ENCODE measurements at places on chromosomes 4 and X.

- DNase-seq: no peak
Measured at GRCh38 chrX:16278927-16279326, 111.6 kb downstream of the MAGEB17 start.

- DNase-seq: peak; percentile 8
Measured at GRCh38 chr4:157204634-157205244, 15.8 kb upstream of the GRIA2 start.

DNA sequence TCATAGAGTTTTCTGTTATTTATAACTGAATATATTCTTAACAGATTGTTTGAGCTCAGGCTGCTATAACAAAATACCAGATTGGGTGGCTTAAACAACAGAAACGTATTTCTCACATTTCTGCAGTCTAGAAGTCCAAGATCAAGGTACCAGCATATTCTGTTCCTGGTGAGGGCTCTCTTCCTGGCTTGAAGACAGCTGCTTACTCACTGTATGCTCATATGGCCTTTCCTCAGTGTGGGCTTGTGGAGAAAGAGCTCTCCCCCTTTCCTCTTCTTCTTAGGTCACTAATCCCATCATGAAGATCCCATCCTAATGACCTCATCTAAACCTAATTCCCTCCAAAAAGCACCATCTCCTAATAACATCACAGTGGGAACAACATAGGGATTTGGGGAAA is 117.8 kb downstream of the RASGEF1B start:
- DNase-seq: no peak

GRCh38 chr4:7843831-7844593 is 95.6 kb downstream of the AFAP1 start:
- DNase-seq: peak; percentile 27

- no peak for DNase-seq
Measured at GRCh38 chr4:153111426-153112040, 92.7 kb upstream of the TRIM2 start.

DNA sequence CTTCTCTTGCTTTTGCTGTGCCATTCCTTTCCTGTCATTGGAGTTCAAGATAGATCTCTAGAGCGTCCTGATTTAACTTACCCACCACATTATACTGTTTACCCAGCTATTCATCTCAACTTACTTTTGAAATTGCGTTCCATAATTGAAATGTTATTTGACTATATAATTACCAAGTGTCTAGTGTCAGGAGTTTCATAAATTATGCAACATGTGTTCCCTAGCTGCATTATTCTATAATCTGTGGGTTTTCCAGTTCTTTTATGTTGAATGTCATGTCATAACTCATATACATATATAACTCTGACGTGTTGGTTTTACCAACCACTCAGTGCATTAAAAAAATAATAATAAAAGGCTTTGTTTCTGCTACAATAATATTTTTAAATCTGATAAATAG is 285.9 kb upstream of the ARSJ start:
- no peak for DNase-seq

GRCh38 chr4:90727938-90728337 is 600.7 kb downstream of the CCSER1 start:
- no peak for DNase-seq

GRCh38 chr4:2047031-2047660 is 12.0 kb upstream of the NAT8L start:
- DNase-seq: no peak

DNA sequence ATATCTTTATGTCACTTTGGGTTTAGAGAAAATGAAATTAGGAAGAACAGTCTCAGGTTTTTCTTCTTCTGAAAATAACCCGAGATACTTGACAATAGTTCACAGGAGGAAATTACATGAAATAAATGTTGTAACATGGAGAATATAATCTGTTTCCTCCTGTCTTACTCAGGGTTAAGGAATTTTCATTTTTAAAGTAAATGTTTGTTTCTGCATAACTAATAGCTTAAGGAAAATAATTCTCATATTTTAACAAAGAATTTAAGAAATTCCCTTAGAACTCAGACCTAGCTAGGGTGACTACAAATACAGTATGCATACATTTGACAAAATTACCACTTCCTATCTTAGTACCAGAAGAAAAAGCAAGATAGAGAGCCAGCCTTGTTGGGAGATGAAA is 17.2 kb upstream of the SPRY1 start:
- no peak for DNase-seq

Data from B cell (primary cell).